ENCODE measurements at places on chromosomes 12 and 14.

- no peak for DNase-seq
Observed at GRCh38 chr12:70853326-70853725, 67.2 kb downstream of the PTPRR start.

GRCh38 chr14:104187121-104187889 lies 48.9 kb downstream of the KIF26A start:
- no peak for DNase-seq

- DNase-seq = no peak
Observed at GRCh38 chr12:26642361-26642760, 190.6 kb downstream of the ITPR2 start.

DNA sequence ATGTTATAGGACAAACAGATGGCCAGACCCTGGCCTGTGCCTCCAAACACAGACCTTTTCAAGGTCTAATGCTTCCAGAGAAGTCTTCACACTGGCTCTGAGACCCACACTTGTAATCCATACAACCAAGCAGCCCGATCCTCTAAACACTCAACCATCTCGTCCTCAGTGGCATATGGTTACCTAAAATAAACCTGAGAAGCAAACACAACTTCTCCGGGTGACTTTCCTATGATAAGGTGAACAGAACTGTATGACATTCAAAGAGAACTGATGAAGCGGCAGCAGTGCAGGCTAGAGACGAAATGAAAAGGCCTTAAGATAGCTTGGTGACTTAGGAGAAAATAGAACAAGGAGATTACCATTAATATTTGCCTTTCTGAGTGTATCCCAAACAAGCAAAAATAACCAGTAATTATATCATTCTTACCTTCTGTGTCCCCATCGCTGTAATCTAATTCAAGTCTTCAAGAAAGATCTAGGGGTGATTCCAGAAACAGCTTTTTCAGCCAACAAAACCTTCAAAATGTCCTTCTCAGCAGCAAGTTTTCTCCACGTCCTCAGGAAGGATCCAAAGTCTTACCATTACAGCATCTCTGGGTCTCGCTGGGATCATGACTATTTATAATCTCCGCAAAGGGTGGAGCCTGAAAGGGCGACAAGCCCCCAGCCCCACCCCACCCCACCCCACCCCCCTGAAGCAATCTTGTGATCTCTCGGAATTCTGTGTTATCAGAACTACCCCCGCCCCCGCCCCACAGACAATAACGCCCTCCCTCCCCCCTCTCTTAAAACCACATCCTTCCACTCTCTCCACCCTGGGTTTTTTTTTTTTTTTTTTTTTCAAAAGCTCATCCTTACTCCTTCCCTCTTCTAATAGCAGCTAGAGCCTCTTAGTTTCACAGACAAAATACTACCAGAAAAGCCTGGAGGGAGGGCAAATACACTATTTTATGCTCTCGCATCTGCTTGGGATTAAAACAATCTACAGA lies at the start of gene SLC2A3:
Gene SLC2A3, minus strand, starts transcription at position 598 of the 992 bp plus-strand sequence. Its CDS starts 153 bp downstream, at position 445.
- DNase-seq = peak; percentile 43

DNA sequence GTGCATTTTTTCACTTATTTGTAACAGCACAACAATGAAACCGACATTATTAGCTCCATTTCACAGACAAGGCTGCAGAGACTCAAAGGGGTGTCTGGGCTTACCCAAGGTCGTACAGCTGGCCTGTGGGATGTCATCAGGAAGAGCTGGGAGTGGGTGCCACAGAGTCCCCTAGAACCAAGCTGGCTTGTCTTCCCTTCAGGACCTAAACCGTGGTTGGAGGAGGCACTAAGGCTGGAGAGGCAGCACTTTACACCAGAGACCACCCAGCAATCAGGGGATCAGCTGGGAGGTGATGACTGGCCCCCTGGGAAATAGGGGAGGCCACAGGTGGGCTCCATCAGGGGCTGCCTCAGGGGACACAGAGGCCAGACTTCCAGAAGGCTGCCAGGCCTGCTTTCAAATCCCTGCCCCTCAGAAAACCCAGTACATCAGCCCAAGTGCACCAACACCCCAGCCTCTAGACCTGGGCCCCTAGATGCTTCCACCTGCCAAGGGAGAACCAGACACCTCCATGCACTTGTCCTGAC lies 28.3 kb downstream of the DIO3 start:
- DNase-seq = no peak

Data from NK-92 treated with Interleukin-12 subunit alpha and Interleukin-12 subunit beta, amount 100 ng/mL, for 24 hours (cell line).